ENCODE measurements at places on chromosomes 4 and X. TPM values are rescaled to one million over a fixed set of nuclear protein-coding genes. Genes with fewer than 3 reads are reported as not detected.

Gene AFP
- total RNA-seq, result not detected

DNA sequence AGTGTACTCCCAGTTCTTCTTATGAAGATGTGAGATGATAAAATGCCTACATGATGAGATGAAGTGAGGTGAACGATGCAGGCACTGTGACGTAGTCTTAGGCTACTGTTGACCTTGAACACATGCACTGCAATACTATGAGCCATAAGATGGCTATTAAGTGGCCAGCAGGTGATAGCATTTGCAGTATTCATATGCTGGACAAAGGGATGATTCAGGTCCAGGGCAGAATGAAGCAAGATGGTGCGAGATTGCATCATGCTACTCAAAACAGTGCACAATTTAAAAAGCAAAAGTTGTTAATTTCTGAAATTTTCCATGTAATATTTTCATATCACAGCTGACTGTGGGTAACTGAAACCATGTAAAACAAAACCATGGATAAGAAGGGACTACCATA, 781.4 kb downstream of the PCDH18 start:
- no peak for DNase-seq

DNA sequence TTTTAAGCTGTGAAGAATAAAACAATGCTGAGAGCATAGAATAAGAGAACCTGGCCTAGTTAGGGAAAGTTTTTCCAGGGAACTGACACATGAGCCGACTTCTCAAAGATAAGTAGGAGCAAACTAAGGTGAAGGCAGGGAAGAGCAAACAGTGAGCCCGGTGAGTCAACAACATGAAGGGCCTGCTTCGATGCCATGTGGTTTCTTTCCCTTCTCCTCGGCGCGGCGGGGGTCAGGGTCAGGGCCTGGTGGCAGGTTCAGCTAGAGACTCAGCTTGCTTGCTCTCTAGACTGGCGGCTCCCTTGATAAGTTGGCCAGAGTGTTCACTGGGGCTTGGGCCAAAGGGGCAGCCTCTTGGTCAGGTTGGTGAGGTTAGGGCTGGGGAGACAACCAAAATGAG, 81.1 kb downstream of the DLG3 start:
- no peak for DNase-seq

- no peak for DNase-seq
Observed at GRCh38 chrX:39890807-39891206, 207.0 kb downstream of the BCOR start.
